ENCODE measurements at places on chromosomes 13 and 19.

DNA sequence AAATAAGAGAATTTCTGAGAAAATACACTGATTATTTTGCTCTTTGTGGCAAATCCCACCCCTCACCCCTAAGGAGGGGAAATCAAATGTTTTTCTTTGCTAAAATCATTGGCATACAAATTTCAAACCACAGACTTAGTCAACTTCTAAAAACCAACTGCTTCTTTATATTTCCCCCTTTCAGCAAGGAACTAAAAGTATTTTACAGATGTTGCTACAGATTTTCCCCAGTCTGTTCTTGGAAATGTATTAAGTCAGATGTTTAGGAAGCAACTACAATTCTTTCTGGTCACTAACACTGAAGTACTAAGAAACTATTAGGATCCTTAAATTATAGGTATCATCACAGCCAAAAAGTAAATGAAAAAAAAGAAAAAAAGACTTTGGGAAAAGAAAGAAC is 6.9 kb downstream of the MTMR6 start:
- DNase-seq = no peak

DNA sequence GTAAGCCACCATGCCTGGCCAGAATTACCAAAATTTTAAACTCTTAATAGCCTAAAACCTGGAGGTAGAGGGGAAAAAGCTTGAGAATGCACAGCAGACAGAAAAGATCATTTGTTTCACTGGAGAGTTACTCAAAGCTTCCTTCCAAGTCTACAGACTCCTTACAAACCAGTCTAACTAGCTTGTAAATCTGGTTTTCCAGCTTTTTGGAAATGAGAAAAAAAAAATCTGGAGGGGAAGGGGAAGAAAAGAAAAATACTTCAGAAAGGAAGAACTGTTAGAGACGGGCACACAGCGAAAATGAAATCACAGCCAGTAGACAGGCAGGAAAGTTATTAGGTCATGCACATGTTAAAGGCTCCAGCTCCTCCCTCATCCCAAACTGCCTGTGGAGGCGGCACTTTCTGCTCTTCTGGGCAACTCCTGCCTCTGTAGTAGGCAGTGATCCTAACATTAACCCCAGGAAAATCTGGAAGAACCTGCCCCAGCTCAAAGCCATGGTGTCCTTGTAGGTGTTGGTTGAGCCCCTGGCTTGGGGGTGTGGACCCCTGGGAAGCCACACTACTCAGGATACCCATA is 17.3 kb downstream of the PARP4 start:
- DNase-seq = no peak

DNA sequence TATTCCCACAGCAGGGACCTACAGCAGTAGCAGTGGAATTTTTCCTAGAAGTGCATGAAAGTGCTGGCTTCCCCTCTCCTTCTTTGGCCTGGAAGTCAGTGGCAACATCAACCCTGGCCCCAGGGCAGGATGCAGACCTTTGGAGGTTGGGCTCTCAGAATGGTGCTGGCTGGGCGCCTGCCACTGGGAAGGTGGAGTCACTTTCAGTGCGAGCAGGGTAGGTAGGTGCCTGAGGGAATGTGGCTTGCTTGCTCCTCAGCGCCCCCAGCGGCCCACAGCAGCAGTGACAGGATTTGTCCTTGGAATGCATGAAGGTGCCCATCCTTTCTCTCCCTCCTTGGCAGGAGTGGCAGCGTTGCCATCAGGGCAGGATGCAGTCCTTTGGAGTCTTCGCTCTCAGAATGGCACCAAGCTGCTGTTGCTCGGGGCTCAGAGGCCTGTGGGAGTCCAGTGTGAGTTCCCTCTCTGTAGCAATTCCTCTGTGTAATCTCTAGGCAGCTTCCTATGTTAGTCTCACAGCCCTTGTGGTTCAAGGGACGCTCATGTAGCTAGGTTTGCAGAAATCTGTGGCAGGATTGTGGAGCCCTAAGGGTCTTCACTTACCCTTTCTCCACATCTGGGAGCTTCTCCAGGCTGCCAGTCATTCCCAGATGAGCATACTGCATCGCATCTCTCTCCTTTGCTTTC is 354.4 kb upstream of the DACH1 start:
- DNase-seq = no peak

DNA sequence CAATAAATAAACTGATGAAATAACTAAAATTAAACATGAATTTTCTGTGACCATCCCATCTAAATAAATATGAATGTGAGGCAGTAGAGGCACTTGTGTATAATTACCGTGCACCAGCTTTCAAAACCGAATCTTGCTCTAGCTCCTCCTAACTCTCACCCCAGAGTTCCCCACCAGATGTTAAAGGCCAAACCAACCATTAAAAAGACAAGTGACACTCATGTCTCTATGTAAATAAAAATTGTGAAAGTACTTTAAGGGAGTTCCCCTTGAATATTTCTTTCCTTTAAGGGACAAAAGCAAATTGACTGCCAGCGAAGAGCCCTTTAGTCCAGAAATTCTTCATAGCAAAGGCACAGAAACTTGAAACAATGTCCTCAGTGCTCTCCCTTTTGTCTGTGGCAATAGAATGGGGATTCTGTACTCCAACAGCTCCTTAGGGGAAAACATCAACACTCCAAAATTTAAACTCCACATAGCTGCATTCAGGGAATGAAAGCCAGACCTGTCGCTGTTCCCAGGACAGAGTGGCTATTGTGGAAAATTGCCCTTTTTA is 101.7 kb upstream of the SOX21 start:
- DNase-seq = no peak

DNA sequence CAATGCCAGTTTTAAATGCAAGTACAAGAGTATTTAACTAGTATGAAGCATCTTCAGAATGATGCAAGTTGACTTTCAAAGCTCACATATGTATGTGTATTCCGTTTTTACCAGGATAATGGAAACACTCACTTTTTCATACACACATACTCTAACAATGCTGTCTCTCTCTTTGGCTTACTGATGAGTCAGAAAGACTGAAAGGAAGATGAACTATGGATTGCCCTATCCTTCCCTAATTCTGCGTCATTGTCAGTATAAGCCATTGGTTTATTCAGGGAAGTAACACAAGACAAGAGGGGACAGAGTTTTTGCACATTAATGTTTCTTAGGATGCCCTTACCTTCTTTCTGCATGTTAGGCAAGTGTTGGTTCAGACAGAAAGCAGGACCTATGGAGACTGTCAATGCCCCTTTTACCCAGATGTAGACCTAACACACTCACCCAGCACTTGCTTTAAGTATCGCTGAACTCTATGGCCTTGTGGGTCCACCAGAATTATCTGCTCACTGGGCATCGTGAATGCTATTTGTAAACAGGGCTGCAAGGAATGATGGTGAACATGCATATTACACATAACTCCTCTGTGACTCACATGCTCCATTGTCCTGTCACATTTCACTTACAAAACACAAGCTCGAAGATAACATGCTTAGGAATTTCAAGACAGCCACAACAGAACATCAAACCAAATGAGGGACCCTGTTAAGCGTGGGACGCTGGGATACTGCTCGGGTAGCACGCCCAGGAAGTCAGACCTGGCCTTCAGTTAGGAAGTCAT is 10.0 kb upstream of the OXGR1 start:
- DNase-seq = no peak

GRCh38 chr19:5711713-5712161 is 8.2 kb downstream of the LONP1 start:
- no peak for DNase-seq

DNA sequence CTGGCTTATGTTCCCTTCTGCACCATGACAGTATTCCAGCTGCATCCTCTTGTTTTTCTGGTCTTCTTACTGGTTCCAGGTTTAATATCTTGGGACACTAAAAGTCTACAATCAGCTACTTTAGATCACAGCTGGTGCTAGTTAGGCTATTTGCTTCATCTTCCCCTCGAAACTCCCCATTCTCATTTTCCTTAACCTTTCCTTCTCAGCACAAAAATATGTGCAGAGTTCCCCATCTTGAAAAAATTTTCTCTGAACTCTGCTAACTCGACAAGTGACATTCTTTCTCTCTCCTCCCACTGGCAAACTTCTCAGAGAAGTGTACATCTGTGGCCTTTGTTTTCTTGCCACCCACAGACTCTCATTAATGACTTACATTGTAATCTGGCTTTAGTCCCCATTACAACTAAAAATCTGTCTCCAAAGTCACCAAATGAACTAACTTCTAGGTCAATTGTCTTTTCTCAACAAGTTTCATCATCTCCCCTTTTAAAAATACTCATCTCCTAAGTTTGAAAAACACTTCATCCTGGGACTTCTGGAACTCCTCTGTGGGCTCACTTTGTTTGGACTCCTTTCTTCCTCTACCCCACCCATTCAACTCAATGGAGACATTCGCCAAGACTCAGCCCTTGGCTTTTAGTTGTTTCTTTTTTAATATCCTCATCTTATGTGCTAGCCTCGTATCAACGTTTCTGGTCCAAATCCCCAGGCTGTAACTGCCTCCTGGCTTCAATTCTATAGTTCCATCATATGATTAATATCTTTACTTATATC is 7.1 kb upstream of the KL start:
- DNase-seq = no peak

DNA sequence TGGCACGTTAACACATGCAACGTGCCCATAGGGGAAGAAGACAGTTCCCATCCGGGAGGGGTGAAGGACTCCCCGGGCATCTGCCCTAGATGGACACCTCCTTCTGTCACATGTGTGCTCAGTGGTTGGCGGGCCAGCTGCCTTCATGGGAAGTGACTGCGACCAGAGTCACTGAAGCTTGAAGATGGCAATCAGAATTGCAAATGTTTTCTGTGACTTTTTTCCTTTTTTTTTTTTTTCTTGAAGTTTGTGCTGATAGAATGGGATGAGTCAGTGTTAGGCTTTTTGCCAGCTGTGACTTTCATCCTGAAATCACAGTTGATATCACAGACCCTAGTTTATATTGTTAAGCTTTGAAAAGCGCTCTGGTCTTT is 109.2 kb upstream of the MCF2L start:
- no peak for DNase-seq
